DMS79 (cell line): ENCODE measurements at places on chromosomes 6 and 20.
A peak's percentile ranks its signal among the peaks of the same experiment; 100 is the strongest.

DNA sequence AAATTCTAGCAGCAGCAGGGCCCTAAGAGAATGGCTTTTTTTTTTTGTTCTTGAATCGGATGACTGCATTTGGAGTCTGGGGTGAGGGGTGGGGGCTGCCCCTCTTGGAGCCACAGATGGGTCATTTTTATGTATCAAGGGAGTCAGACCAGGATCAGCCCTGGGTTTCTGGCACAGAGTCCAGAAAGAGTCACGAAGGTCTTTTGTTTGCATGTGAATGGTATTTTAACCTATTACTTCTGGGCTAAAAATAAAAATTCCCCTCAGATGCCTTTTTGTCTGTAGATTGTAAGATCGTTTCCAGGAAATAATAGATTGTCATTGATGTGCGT lies 72.5 kb downstream of the PHACTR3 start:
- no peak for DNase-seq

GRCh38 chr6:169251371-169251802 lies 2.3 kb downstream of the THBS2 start:
- no peak for DNase-seq

DNA sequence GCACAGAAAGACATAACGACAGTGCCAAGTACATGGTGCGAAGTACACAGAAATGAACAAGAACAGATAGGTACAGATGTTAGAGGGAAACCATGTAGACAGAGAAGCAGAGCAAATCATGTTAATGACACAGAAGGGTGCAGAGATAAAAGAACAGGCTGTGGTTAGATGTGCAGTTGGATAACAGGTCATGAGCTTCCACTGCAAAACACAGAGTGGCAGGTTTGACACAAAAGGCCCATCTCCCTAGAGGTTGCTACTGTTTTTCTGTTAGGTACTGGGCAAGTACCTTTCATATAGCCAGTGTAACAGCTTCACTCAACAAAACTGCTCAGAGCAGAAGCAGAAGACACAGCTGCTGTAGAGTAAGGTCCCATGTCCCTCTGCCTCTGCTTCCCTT lies 84.6 kb downstream of the AK9 start:
- DNase-seq: no peak

DNA sequence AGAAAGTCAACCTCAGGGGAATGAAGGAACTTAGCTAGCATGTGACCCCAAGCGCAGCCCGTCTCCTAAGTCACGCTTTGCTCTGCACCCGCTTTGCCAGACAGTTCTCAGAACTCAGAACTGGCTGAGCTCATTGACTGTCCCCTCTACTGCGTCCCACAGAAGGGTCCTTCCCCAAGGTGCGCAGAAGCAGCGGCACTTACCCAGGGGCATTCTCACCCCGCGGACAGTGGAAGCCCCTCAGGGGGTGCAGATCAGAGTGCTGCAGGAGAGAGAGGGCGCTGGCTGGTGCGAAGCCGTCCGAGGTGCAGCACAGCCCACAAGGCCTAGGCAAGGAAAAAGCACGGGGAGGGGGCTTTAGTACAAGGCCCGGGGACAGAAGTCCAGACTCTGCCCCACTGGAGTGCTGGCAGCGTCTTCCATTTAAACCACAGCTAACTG lies 807 bp downstream of the SNHG17 start:
- DNase-seq: no peak

DNA sequence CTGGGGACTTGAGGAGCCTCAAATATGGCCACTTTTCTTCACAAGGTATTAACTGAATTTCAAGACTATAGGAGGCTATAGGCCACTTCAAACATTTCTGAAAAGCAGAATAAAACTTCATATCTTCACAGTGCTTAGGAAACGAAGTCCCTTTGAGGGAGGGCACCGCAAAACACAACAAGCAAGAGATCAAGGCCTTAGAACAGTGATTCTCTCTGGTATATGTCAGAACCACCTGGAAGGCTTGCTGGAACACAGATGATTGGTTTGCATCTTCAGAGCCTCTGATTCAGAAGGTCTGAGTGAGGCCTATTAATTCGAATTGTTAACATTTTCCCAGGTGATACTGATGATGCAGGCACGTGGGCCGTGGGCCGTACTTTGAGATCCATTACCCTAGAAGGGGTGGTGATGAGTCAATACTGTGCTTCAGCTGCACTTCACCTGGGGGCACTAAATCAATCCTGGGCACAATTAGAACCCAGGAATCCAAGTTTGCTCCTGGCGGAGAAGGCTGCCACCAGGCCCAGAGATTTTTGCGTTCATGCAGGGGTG lies 10.7 kb downstream of the SUN5 start:
- no peak for DNase-seq

- DNase-seq: peak; percentile 97
Measured at GRCh38 chr20:19807191-19807945, 49.3 kb downstream of the RIN2 start.
